ENCODE measurements at places on chromosomes 7 and 10.

DNA sequence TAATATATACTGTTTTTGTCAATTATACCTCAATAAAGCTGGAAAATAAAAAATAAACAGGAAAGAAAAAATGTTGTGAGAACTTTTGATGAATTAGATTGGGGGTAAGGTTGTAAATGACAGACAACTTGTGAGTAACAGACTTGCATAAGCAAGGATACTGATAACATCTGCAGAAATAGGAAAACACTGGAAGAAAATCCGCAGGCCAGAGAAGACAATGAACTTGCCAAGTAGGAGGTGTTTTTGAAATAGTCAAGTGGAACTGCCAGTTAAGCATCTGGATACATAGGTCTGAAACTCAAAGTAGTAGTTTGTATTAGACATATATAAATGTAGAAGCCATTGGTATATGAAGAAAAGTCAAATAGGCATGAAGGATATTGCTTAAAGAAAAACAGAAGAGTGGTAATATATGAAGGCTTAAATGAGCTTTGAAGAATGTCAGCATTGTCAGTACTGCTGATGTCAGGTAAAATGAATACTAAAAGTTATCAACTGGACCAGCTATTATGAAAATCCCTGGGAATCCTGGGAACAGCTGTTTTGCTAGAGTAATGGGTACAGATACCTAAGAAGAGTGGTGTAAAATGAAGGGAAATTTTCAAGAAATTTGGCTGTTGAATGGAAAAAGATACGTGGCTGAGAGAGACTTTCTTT is 58.7 kb downstream of the DNAJC1 start:
- DNase-seq, result no peak

DNA sequence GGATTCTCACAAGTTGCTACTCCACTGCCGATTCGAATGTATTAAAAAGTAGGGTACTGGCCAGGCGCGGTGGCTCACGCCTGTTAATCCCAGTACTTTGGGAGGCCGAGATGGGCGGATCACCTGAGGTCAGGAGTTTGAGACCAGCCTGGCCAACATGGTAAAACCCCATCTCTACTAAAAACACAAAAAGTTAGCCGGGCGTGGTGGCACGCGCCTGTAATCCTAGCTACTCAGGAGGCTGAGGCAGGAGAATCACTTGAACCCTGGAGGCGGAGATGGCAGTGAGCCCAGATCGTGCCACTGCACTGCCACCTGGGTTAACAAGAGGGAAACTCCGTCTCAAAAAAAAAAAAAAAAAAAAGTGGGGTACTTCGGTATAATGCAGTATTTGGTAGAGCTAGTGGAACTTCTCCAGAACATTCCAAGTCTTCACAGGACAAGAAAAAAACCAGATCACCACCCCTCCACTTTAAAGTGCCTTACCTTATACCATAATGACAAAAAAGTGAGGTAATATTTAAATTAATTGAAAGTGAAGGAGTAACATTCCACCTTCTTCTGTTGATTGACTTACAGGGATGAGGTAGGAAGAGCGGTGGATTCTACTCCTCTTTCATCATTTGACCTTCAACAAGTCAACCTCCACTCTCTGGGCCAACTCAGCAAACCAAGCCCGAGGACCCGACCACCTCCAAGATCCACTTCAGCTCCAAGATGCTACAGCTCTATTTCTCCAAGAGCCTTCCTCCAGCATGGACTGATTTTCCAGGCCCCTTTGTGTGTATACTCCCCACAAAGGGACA is 2.0 kb downstream of the BAZ1B start:
- no peak for DNase-seq

- no peak for DNase-seq
Measured at GRCh38 chr7:68176974-68177373, 1180.3 kb downstream of the TYW1 start.

DNA sequence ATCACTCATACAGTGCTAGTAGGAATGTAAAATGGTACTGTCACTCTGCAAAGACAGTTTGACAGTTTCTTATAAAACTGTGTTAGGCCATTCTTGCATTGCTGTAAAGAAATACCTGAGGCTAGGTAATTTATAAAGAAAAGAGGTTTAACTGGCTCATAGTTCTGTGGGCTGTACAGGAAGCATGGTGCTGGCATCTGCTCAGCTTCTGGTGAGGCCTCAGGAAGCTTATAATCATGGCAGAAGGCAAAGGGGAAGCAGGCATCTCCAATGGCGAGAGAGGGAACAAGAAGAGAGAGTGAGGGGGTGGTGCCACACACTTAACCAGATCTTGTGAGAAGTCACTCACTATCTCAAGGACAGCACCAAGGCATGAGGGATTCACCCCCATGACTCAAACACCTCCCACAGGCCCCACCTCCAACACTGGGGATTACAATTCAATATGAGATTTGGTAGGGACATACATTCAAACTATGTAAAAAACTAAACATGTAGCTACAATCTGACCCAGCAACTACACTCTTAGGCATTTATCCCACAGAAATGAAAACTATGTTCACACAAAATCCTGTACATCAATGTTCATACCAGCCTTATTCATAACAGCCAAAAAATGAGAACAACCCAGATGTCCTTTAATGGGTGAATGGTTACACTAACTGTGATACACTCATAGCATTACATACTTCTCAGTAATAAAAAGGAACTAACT is 5.0 kb downstream of the ALDH18A1 start:
- no peak for DNase-seq

DNA sequence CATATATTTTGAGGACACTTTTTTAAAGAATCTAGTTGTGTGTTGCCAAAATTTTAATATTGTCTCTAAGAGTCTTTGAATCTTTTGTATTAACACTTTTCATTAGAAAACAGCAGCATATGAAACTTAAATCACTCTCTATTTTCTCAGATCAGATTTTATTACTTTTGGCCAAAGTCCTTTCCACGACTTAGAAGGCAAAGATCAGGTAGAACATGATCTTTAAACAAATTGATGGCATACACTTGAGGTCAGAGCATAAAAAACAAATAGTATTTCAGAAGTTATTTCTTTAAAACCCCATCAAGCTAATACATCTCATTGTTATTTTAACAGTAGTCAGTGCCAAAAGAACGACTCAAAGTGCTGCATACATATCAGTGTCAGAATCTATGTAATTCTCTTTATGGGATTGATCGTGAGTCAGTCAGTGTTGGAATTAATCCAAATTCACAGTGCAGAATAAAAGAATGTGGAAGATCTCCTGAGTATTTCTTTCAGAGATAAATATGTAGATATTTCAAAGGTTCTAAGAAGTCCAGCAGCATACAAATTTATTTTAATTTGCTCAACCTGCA is 9.6 kb upstream of the AGMO start:
- DNase-seq, result no peak

- no peak for DNase-seq
Measured at GRCh38 chr7:150356265-150356897, 12.2 kb upstream of the REPIN1 start.

- DNase-seq, result no peak
Measured at GRCh38 chr7:86814661-86815379, 171.1 kb downstream of the GRM3 start.

GRCh38 chr7:102389810-102390209 is 6.4 kb upstream of the PRKRIP1 start:
- no peak for DNase-seq

GRCh38 chr10:122152544-122152943 is 118.6 kb upstream of the BTBD16 start:
- no peak for DNase-seq

DNA sequence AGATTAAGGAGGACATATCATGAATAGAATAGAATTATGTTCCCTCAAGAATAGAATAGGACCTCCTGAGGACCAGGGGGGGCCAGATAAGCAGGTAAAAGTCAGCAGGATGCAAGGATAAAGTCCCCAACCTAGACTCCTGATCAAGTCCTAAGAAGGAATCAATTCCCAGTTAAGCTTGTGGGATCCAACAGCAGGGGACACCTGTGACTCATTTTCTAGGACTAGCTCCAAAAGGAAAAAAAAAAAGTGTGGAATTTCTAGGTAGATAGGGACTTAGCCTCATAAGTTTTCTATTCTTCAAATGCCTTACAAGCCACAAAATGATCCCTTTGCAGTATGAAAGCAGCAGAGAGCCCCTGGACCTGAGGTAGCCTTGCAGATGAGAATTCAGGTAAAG is 336.2 kb downstream of the WDR11 start:
- no peak for DNase-seq

DNA sequence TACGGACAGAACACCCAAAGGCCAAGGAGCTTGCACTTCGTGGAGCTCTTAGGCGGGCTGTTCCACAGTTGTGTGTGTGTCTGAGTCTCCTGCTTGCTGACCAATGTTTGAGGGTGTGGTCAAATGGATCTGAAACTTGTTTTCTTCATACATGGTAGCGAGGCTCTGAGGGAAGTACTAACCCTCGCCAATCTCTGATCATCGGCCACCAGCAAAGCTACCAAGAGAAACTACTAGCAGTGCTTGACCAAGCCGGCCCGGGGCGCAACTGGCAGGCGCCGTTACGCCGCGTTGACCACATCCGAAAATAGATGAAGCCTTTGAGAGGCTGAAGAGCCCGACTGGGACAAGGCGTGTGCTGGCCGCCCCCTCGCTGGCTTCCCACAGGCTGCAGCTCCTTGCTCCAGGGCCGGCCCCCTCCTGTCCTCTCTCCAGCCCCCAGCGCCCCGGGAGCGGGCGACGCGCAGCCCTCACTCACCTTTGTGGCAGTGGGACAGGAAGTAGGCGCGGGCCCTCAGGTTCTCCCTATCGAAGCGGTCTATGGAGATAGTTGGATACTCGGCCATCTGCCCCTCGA is 384 bp downstream of the DCLRE1C start:
- no peak for DNase-seq
